ENCODE measurements at places on chromosomes 13 and 19.

DNA sequence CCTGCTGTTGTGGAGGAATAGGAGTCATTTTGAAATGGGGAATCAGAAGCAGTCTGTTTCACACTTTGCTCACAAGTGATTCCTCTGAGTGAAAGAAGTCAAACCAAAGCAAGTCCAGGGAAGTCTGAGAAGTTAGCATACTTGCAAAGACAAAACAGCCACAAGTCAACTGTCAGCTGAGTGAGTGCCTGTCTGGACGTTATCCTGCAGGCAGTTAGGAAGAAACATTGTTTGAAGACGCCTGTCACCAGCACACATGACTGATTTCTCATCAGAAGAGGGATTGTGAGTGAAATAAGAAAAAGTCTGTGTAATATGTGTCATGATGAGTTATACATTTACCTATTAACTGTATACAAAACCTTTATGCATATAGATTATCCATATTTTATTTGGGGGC lies 153.5 kb downstream of the KCNRG start:
- DNase-seq, result no peak

DNA sequence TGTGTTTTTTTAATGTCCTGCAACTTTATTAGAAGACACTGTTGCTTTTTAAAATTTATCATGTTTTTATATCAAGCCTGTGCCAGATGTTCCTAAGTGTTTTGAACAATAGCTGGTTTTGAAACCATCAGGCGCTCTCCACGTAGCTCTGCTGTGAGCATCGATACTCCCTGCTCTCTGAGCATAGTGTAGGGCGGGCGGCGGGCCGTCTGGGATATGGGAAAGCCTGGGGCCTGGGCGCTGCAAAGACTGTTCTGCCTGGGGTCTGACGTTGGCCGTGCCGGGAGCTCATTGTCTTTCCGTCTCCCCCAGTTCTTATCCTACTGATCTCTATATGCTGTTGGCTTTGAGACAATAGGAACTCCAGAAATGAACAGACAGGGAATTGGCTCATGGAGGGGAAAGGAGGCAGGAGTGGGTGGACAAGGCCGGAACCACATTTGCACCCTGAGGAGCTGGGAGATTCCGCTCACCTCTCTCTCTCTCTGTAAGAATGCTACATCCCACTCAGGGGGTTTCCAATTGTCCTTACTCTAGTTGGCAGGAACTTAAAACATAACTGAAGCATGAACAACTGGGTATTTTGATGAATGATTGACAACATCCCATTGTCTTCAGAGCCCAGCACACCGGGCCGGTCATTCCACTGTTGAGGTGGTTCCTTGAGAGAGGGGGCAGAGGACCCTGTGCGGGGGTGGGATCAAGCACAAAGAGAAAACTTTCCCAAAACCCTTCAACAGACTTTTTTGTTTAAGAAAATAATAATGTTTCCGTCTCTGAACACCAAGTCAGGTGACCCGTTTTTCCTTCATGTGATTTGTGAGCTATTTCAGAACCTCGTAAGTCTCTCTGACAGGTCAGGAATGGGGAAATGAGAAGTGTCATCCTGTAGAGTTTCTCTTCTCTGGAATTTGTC lies 64.7 kb downstream of the COL4A2 start:
- DNase-seq, result no peak

GRCh38 chr13:21675095-21675991 lies 4.5 kb downstream of the FGF9 start:
- DNase-seq, result no peak

DNA sequence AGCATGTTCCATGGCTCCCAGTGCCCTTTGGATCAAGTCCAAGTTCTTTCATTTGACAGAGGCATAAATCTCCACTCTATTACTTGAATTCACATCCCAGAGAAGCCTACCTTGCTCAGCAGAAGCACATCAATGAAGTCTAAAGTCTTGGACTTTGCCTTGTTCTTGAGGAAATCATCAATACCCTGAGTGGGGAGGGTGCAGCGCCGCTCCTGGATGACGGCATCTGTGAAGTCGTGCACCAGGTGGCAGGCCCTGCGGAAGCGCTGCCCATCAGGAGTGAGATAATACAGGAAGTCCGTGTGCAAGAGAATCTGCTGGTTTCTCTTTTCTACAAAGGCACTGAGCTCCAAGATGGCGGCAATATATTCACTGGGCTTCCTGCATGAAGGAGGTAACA lies 10.6 kb downstream of the CYP4F11 start:
- no peak for DNase-seq

DNA sequence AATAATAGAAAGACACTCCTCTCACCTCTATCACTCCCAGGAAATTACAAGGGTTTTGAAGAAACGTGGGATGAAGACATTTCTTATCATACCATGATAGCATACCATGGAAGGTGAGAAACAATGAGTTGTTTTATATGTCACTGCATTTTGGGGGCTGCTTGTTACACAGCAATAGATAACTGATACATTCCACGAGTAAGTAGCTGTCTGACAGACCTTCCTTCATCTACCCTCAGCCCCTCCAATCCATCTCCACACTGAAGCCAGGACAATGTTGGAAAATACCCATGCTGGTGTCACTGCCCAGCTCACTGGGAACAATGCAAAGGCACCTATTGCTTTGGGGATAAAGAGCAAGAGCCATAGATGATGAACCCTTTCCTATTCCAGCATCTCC lies 68.9 kb upstream of the USP29 start:
- DNase-seq, result no peak

DNA sequence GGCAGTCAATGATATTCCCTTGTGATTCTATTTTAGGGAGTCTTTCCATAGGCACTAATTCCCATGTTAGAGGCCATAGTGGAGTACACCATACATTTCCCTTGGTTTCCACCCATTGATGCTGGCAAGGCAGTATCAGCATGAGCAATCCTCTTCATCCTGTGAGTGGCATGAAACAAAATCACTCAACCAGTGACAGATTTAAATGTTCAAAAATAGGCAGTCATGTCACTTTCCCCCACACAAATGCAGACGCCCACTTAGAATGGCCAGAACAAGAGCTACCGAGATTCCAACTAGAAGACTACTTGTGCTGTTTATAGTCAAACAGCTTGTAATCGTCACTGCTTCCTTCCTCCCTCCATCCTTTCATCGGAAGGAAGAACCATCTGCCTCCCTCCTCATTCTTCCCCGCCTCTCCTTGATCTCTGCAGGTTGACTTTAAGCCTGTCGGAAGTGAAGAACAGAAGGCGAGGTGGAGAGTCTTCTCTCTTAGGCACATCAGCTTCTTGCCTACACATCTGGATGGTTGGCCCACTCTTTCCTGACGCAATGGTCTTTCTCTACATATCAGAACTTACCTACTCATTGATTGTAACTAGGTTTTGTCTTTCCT lies 22.6 kb downstream of the RASL11A start:
- no peak for DNase-seq

DNA sequence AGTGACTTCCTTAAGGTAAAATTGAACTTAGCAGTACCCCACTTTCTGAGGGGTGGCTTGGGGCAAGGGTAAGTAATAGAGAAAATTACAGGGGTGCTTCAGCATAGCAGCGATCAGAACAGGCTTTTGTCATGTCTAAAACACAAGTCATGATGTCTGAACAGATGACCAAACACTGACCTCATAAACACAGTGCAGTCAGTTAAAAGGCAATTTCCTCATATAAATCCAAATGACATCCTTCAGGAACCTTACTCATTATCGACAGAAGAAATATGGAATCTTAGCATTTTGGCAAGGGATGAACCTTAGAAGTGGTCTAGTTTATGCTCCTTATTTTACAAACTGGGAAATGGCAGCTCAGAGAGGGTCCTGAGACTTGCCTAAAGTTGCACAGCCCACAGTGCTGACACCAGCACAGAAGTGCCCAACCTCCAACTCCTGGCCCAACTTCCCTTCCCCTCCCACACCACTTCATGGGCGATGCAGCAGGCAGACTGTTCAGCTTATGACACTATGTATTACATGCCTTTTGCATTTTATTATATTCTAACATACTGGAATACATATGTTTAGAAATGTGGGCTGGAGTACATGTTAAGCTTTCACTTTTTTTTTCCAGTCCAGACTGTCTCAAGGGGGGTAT lies 3.6 kb downstream of the GJA3 start:
- no peak for DNase-seq

- no peak for DNase-seq
These were observed 19.4 kb upstream of the PLEKHF1 start for GRCh38 chr19:29645911-29646310.

- DNase-seq, result no peak
These were observed 155.0 kb downstream of the POSTN start for GRCh38 chr13:37443538-37443937.

DNA sequence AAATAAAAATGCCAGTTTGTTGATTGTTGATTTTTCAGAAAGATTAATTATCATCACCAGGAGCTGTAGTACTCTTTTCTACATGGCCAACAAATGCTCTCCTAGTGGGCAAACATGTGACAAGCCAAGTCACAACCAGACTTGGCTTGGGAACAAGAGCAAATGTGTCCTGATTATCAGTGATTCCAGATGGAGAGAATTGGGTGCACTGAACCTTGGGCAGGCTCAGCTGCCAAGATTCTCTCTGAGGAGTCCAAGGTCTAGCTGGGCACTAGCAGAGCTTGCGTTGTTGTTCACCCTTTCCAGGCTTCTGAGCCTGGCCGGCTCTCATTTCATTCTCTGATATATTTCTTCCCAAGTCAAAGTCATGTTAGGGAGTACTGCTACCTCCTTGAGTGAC lies 27.3 kb upstream of the GPI start:
- no peak for DNase-seq

- DNase-seq, result no peak
These were observed 16.0 kb downstream of the ZNF582 start for GRCh38 chr19:56377105-56377924.

DNA sequence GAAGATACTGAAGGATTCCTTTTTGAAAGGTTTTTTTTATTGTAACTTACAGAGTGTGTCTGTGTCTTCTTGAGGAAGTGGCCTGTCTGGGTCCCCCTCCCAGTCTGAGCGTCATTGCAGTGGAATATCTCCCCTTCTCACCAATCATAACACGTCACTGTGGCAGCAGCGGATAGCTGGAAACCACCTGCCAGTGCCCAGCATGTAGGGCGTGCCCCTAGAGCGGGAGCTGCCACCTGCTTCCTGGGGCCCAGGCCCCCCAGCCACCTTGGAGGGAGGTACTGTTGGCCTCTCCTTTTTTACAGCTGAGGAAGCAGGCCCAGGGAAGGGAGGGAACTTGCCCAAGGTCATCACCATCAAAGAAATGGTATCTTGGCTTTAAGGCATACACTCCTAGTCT lies 4.6 kb upstream of the DNM2 start:
- no peak for DNase-seq

DNA sequence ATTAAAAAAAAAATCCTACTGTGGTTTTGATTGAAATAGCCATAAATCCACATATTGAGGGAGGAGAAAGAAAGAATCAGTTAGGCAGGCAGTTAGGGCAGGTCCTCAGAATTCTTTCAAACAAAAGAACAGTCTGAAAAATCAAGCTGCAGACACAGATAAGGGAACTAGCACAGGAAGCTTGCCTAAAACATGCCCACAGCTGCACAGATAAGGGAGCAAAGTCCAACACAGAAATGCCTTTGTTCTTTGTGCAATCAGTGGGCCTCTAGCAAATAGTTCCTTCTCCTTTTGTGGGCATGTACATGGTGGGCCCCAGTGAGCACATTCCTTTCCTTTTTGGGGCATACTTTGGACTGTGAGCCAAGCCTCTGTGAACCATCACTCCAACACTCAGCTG lies 42.7 kb downstream of the UTP14C start:
- DNase-seq, result no peak

- DNase-seq, result no peak
These were observed 137.6 kb downstream of the FLT1 start for GRCh38 chr13:28357247-28357825.

DNA sequence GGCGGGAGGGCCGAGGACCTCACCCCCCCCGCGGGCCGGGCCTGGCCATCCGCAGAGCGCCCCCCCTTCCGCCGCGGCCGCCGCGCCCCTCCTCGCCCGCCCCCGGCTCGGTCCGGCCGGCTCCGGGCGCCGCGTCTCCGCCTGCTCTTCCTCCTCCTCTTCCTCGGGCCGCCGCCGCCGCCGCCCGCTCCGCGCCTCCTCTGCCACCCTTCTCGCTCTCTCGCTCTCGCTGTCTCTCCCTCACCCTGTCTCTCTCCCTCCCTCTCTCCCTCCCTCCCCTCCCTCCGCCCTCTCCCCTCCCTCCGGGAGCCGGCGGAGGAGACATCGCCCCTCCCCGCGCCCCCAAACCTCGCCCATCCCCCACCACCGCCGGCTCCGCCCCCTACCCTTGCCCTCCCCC lies at the start of gene SHANK1:
Gene SHANK1, minus strand, starts transcription at position 237 of the 400 bp plus-strand sequence. CDS start 2,883 bp downstream, outside the sequence.
- DNase-seq, result no peak

GRCh38 chr19:44645407-44646048 lies 1.8 kb downstream of the PVR start:
- DNase-seq, result no peak

- DNase-seq, result no peak
These were observed 50.0 kb downstream of the LATS2 start for GRCh38 chr13:21011378-21011777.

- DNase-seq, result peak; percentile 70
These were observed 12.0 kb downstream of the WDR88 start for GRCh38 chr19:33143897-33144405.

GRCh38 chr19:51318687-51319648 lies 7.5 kb downstream of the IGLON5 start:
- DNase-seq, result no peak

- peak; percentile 0 for DNase-seq
These were observed 11.1 kb upstream of the SERP2 start for GRCh38 chr13:44362394-44363040.

GRCh38 chr13:33318037-33318436 lies 32.5 kb upstream of the STARD13 start:
- DNase-seq, result no peak

All from CD14-positive monocyte (primary cell).